Suppressor macrophage (primary cell): ENCODE measurements at places on chromosomes 4 and X.

GRCh38 chrX:75273483-75273882 lies 402 bp upstream of the UPRT start:
- DNase-seq = no peak

- no peak for DNase-seq
Observed at GRCh38 chr4:100582146-100582545, 64.3 kb upstream of the EMCN start.

GRCh38 chr4:24603343-24603742 lies 19.0 kb upstream of the DHX15 start:
- no peak for DNase-seq

DNA sequence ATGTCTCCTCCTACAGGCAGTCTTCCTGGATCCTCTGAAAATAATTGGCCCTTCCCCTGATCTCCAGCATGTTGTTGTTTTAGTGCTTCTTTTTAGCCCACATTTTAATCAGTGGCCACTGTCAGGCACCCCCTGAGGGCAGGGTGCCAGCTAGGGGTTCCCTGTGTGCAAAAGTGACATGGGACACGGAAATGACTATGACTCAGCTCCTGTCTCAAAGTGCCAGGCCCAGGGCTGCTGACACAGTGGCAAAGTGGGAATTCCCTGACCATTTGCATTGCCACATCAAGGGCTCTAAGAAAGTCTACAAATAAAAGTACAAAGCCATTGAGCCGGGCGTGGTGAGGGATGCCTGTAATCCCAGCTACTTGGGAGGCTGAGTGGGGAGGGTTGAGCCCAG lies 24.8 kb downstream of the HMX1 start:
- DNase-seq = no peak

DNA sequence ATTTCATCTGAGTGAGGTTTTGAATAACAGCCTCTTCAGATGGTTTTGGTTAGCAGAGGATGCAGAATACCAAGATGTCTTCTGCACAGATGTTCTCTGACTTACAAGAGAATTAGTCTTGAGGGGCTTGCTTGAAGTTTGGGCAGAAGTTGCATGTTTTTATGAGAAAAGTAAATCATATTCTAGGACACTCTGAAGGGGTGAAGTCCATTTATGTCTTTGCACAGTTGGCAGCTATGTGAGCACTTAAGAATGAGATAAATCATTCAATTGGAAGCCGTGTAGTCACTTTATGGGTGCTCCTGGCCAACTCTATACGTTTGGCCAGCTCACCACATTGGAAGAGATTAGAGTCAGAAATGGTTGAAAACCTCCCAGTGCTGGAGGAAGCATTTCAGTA lies 252.7 kb upstream of the KCNIP4 start:
- DNase-seq = no peak

GRCh38 chr4:159395693-159396092 lies 292.8 kb downstream of the RAPGEF2 start:
- no peak for DNase-seq

GRCh38 chr4:45072981-45073380 lies 346.6 kb upstream of the GNPDA2 start:
- DNase-seq = no peak

GRCh38 chr4:66169341-66169740 lies 499.1 kb upstream of the EPHA5 start:
- DNase-seq = no peak

GRCh38 chr4:138297743-138298405 lies 55.7 kb upstream of the SLC7A11 start:
- no peak for DNase-seq
